ENCODE measurements at places on chromosomes 7 and 10.

- DNase-seq, result no peak
These were observed 9.9 kb upstream of the ARHGAP22 start for GRCh38 chr10:48614481-48615390.

DNA sequence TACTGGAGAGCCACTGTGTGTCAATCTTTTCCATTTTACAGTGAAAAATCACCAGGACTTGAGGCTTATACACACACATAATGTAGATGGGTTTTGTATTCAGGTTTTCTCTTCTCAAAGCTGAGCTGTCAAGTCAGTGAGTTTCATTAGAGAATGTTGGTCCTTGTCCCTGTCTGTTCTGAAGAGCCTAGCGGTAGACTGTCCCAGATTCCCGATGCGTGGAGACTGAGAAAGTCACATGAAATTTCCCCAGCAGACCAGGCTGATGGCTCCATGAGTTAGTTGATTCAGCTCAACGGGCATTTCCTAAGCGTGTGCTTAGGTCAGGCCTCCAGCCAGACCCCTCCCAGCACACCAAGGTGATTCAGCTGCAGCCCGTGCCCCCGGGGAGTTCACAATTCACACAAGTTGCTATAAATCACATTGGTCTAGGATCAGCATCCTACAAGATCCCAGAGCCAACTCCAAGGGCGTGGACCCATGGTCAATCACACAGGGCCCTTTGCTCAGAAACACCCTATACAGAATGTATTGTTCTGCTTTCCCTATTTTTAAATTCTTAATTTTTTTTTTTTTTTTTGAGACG lies 17.2 kb downstream of the CHST15 start:
- DNase-seq, result no peak

- no peak for DNase-seq
These were observed 254.0 kb downstream of the RPS24 start for GRCh38 chr10:78287618-78288017.

DNA sequence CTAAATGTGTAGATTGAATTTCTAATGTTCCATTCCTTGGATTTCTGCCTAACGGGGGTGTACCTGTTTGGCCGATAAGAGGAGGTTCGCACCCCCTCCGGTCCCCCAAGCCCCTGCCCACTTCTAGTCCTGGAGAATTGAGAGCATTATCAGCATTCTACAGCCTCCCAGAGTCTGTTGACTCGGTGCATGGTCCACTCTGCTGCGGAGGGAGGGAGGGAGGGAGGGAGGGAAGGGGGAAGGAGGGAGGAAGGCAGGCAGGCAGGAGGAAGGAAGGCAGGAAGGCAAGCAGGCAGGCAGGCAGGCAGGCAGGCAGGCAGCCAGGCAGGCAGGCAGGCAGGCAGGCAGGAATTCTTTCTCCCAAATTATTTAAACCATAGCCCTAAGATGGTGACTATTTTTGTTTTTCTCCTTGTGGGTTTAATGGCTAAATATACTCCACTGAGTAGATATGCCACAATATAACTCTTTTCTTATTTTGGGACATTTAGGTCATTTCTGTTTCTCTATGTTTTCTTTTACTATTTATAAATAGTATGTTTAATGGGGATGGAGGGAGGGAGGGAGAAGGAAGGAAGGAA lies 69.5 kb upstream of the CHST15 start:
- DNase-seq, result no peak

- peak; percentile 71 for DNase-seq
These were observed 58.5 kb downstream of the ABCB4 start for GRCh38 chr7:87416682-87417587.

DNA sequence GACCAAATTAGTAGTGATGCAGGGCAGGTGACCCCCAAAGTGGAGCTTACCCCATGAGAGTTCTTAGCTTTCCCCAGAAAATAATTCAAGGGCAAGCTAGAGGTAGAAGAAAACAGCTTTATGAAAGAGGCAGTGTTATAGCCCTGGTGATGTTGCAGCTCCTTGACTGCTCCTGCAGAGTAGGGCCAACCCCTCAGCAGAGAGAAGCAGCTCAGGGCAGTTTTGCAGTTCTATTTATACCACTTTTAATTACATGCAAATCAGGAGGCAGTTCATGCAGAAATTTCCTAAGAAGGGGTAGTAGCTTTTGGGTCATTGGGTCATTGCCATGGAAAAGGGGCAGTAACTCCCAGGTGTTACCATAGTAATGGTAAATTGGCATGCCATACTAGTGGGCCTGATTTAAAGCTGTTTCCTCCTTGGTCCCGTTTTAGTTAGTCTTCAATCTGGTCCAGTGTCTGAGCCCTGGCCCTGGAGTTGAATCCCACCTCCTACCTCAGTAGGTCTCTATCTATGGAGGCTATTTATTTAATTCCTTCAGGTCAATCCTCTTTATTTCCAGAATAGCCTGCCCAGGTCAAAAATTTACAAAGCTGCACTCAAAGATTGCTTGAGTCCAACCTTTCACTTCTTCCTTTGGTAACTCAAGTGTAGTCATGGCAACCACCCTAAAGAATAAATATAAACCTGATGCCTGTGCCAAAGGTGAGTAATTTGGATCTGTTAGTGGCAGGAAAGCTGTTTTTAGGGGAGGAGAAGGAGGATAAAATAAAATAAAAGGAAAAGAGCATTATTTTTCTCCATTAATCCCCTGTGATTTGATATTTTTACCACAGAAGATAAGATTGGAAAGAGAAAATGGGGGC lies 29.5 kb downstream of the PLXDC2 start:
- DNase-seq, result no peak

All from activated CD4-positive, alpha-beta T cell treated with anti-CD3 and anti-CD28 coated beads, Interleukin-2, Interleukin-4, amounts not matched to agents 100 ng/mL and 50 ng/mL, durations not matched to agents 16 hours and 8 hours (primary cell).